ENCODE measurements at places on chromosomes 6 and 20.

GRCh38 chr6:169993861-169994481 is 242.5 kb downstream of the ERMARD start:
- no peak for DNase-seq

- peak; percentile 56 for DNase-seq
Measured at GRCh38 chr6:38443352-38444144, 196.2 kb downstream of the BTBD9 start.

- no peak for DNase-seq
Measured at GRCh38 chr20:40767615-40767924, 78.5 kb upstream of the MAFB start.

- DNase-seq, result no peak
Measured at GRCh38 chr6:3227363-3228045, at the start of gene TUBB2B. TSS of gene TUBB2B (minus strand) at chr6:3227653. CDS start at chr6:3227543, 110 bp downstream.

- no peak for DNase-seq
Measured at GRCh38 chr20:1579488-1579887, 22.0 kb upstream of the SIRPD start.

- no peak for DNase-seq
Measured at GRCh38 chr6:81720427-81720826, 32.1 kb downstream of the TENT5A start.

- no peak for DNase-seq
Measured at GRCh38 chr20:1214838-1215261, 11.0 kb upstream of the RAD21L1 start.

GRCh38 chr6:6728169-6728941 is 139.8 kb downstream of the LY86 start:
- no peak for DNase-seq

- DNase-seq, result no peak
Measured at GRCh38 chr6:42938987-42939809, 9.9 kb downstream of the CNPY3 start.

DNA sequence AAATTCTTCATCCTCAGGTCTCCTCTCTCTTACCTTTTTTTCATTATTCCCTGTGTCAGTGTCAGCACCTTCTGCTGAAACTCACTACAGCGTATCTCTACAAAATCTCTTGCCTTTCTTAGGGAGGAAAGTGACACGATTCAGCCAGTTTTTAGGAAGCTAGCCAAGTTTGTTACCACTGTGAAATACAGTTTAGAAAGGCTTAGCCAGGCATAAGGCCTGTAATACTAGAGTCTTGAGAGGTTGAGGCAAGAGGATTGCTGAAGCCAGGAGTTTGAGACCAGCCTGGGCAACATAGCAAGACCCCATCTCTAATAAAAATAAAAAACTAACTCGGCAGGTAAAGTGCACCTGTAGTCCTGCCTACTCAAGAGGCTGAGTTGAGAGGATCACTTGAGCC is 16.7 kb downstream of the TAB2 start:
- DNase-seq, result no peak
